ENCODE measurements at places on chromosomes 5 and 9. TPM values are rescaled to one million over a fixed set of nuclear protein-coding genes. Genes with fewer than 3 reads are reported as not detected.

INSL6 gene
- not detected for total RNA-seq

C7 gene
- total RNA-seq = not detected

SLCO4C1 gene
- 0.21 TPM for total RNA-seq

EIF4E1B gene
- total RNA-seq = not detected

PRRT1B gene
- not detected for total RNA-seq

LHX6 gene
- under 0.01 TPM for total RNA-seq

OTP gene
- total RNA-seq = not detected

PDE4D gene
- total RNA-seq = 3.9 TPM

LRRTM2 gene
- not detected for total RNA-seq

PCDHA9 gene
- under 0.01 TPM for total RNA-seq

RGS3 gene
- total RNA-seq = 21.4 TPM

PPP3R2 gene
- not detected for total RNA-seq

CRHBP gene
- 0.24 TPM for total RNA-seq

CARD9 gene
- under 0.01 TPM for total RNA-seq

COX7C gene
- 301 TPM for total RNA-seq

PCDHGB3 gene
- 0.43 TPM for total RNA-seq

JAKMIP2 gene
- total RNA-seq = not detected

NXNL2 gene
- 1.2 TPM for total RNA-seq

SETD9 gene
- total RNA-seq = 8.0 TPM

DPP7 gene
- total RNA-seq = 80.4 TPM

GLRA1 gene
- total RNA-seq = not detected

SET gene
- 528 TPM for total RNA-seq

SAXO1 gene
- total RNA-seq = not detected

PCDHA10 gene
- total RNA-seq = 0.48 TPM

ZSWIM6 gene
- 8.2 TPM for total RNA-seq

SLC36A2 gene
- total RNA-seq = not detected

C5orf34 gene
- 0.85 TPM for total RNA-seq

GALNT12 gene
- 3.6 TPM for total RNA-seq

TSSK1B gene
- total RNA-seq = 0.21 TPM

PCDHGB4 gene
- total RNA-seq = 5.3 TPM

BARHL1 gene
- total RNA-seq = not detected

TTC39B gene
- total RNA-seq = 8.1 TPM

SLC6A18 gene
- total RNA-seq = not detected

TRIP13 gene
- 7.5 TPM for total RNA-seq

PHPT1 gene
- total RNA-seq = 90.8 TPM

URM1 gene
- total RNA-seq = 30.5 TPM

LCN2 gene
- total RNA-seq = 154 TPM

PITX1 gene
- total RNA-seq = 87.6 TPM

FYB1 gene
- total RNA-seq = 1.4 TPM

KCNT1 gene
- total RNA-seq = not detected
